ENCODE measurements at places on chromosomes 13 and 19. TPM values are rescaled to one million over a fixed set of nuclear protein-coding genes. Genes with fewer than 3 reads are reported as not detected.

KCNJ14 gene
- total RNA-seq, result not detected

PGLYRP2 gene
- not detected for total RNA-seq

MIPEP gene
- total RNA-seq, result 37.4 TPM

SPACA4 gene
- total RNA-seq, result 0.55 TPM

SERP2 gene
- not detected for total RNA-seq

TBC1D4 gene
- total RNA-seq, result 1.2 TPM

WASF3 gene
- 5.7 TPM for total RNA-seq

JSRP1 gene
- total RNA-seq, result 2.5 TPM

- peak; percentile 19 for DNase-seq
Measured at GRCh38 chr19:47267350-47267759, 7.3 kb upstream of the INAFM1 start.

- DNase-seq, result no peak
Measured at GRCh38 chr13:24648983-24649687, 31.1 kb upstream of the ATP12A start.

GRCh38 chr13:109859898-109860297 is 73.5 kb upstream of the IRS2 start:
- no peak for DNase-seq

SPIB gene
- 0.44 TPM for total RNA-seq

RXFP2 gene
- total RNA-seq, result not detected

WTIP gene
- total RNA-seq, result 103 TPM

GRCh38 chr13:40102854-40103253 is 447.4 kb downstream of the COG6 start:
- no peak for DNase-seq

DNA sequence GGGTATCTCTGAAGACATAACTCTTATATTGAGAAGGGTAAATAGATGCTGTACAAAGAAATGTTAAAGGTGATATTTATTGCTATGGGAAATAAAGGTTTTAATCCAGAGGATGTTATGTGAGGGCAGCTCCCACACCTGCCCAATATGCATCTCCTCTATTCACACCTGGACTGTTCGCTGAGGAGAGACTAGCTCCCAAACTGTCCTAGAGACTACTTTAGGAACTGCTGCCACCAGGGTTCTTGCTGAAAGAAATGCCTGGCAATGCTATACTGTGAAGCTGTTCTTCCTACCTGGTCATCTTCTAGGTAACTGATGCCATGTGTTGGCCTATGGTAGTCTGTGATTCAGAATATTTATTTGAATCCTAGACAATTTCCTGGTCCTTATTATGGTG is 1421.5 kb upstream of the SPRY2 start:
- DNase-seq, result no peak

PEAK3 gene
- not detected for total RNA-seq

DNA sequence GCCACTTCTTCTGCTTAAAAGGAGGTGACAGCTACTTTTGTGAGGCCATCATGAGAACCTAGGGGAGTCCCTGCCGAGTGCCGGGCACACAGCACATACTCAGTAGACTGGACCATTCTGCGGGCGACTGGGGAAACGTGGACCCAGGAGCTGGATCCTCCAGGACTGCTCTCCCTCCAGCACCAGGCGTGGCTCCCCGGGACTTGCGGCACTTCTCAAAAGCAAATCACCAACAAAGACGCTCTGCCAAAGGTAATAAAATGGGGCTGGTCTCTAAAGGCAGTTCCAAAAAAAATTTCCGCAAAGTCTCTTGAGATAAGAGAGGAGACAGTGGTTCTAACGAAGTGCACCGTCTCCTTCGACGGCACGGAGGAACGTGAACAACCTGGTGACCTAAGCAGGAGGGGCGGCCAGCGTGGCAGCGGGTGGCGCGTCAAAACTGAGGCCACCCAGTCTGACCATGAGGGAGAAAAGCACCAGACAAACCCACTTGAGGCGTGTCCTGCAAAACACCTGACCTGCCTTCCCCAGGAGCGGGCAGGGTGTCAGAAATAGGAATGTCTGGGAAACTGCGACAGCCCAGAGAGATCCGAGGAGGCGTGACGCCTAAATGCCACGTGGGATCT is 1.4 kb upstream of the TMPRSS9 start:
- no peak for DNase-seq

GRK1 gene
- total RNA-seq, result 0.07 TPM

DNA sequence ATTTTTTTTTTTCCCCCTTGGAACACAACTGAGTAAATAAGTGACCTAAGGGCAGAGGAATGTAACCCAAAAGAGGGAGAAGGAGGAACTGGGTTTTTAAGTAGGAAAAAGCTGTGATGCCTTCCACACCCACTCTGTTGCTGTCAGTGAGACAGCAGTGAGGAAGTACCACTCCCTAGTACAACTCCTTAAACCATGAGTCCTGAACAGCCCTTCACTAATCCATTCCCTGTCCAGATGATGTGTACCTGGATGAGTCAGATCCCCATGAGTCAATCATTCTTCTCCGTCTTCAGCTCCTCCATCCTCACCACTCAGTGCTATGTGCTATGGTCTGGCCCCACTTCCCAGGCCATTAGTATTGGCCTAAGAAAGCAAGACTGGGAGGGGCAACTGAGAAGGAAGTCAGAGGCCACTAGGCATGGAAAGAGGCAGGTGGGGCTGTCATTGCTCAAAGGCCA is 12.9 kb upstream of the CXCL17 start:
- no peak for DNase-seq

GRCh38 chr13:102907016-102907756 is 61.4 kb downstream of the ERCC5 start:
- DNase-seq, result no peak

DNA sequence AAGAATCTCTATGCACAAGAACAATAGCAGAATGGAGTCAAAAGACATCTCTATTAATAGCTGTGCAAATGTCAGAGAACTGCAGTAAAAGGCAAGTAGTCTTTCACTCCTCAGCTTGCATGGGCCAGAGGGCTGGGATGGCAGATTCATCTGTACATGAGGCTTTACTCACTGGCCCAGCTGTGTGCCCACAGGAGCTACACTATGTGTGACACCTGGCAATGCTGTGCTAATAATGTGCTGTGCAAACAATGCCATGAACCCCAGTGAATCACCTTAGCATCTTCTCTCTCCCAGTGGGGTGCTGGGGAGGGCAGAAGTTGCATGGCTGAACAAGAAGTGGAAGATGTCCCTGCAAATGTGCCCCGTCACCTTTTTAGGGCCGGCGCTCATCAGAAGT is 73.1 kb downstream of the KL start:
- DNase-seq, result no peak

DNA sequence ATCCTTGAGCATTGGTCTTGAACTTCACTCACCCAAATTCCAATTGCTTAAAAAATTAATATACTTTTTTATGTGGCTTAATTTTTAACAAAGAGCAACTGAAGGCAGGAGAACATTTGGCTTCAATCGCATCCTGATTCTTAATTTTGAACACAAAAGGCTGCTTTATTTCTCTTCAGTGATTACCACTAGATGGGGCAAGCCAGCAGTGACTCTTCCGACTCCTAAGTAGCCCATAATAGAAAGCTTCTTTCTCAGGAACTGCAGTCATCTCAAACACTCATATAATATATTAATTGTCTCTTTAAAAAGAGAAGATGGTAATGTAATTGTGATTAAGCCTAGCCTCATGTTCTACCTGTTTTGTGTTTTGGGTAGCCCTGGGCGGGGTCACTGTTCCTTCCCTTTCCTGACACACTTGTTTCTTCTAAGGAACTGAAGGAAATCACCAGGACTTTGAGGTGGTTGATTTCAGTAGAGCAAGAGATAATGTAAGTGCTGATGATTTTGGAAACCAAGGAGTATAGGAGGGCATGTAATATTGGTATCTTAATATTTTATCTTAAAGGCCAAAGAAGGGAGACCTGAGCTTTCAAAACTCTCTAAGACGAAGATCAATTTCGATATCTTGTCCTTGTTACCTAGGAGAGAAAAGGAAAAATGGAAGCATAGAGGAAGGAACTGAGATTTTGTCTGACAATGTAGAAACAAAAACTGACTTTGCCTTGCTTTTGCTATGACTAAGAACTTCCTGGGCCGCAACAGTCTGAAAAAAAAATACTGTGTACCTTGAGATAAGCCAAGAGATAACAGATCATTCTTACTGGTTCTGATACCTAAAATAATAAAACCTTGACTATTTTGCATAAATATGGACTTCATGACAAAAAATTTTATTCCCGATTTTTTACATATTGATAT is 73.1 kb downstream of the TNFSF13B start:
- peak; percentile 32 for DNase-seq

BEST2 gene
- not detected for total RNA-seq

DNA sequence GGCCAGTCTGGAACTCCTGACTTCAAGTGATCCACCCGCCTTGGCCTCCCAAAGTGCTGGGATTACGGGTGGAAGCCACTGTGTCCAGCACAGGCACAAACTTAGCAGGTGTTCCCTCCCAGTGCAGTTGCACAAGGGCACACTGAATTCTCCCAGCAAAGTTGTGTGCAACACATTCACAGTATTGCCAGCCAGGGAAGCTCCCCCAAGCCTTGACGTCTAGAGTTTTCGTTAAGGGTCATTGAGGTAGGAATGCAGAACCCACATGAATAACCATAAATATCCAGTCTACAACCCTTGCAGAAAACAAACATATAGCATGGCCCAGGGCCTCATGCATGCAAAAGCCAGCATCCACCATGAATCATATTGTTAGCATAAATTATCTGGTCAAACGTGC is 3.3 kb upstream of the AURKC start:
- DNase-seq, result no peak

- DNase-seq, result no peak
Measured at GRCh38 chr19:33505823-33506222, 15.8 kb downstream of the PEPD start.

- DNase-seq, result no peak
Measured at GRCh38 chr13:70080012-70080411, 27.6 kb upstream of the ATXN8OS start.

- no peak for DNase-seq
Measured at GRCh38 chr13:29684441-29684840, 89.0 kb upstream of the SLC7A1 start.
